HS-27A (cell line): ENCODE measurements at places on chromosomes 7 and 10.

- DNase-seq: no peak
These were observed 238.4 kb downstream of the DIP2C start for GRCh38 chr10:451021-451471.

GRCh38 chr7:156932006-156932405 lies 17.5 kb upstream of the NOM1 start:
- no peak for DNase-seq

DNA sequence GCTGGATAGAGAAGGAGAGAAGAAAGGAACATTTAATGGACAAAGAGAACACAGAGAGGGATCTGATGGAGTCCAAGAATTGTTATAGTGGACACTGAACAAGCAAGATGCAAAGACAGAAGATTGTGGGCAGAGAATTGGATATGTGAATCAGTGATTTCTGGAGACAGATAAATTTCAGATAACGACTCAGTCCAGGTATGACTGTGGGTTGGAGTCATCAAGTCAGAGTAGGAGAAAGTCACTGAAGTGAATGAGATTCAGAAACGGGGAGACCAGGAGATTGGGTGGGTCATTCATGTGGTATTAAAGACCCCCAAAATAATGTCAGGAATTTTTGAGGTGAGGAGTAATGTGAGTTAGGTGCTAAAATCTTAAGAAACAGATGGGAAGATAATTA lies 23.0 kb downstream of the ASB4 start:
- DNase-seq: no peak

GRCh38 chr7:76338298-76339084 lies 20.3 kb downstream of the YWHAG start:
- no peak for DNase-seq

GRCh38 chr7:152851326-152851725 lies 91.8 kb downstream of the ACTR3B start:
- DNase-seq: no peak

- DNase-seq: peak; percentile 57
These were observed 3.9 kb downstream of the LSMEM1 start for GRCh38 chr7:112484671-112485167.

- no peak for DNase-seq
These were observed 3.3 kb downstream of the XPNPEP1 start for GRCh38 chr10:109920016-109920415.

DNA sequence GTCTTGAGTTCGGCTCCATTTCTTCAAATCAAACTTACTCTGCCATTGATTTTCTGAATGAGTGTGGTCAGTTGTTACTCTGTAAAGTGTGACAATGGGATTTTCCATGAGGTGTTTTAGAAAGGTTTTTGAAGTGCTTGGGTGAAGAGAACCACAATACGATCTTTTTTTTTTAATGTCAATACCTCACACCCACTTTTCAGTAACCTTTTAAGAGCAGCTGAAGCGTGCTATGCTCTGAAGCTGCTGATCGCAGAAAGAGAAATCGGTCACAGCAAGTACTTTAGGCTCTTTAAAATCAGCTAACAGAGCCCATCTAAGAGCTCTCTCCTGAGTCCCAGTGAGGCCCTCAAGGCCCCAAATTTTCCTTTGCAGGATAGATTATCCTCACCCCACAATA lies 34.4 kb upstream of the YAE1 start:
- DNase-seq: no peak

DNA sequence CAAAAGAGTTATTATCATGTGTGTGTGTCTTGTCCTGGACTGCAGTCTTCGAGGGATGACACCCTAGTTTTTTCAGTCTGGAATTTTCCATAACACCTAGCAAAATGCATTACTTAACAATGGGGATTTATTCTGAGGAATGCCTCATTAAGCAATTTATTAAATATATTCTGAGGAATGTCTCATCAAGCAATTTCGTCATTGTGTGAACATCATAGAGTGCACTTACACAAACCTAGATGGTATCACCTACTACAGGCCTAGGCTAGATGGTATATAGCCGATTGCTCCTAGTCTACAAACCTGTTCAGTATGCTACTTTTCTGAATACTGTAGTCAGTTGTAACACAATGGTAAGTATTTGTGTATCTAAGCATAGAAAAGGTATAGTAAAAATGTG lies 1.1 kb upstream of the STEAP4 start:
- DNase-seq: no peak

GRCh38 chr10:129946859-129947258 lies 17.2 kb downstream of the EBF3 start:
- no peak for DNase-seq

DNA sequence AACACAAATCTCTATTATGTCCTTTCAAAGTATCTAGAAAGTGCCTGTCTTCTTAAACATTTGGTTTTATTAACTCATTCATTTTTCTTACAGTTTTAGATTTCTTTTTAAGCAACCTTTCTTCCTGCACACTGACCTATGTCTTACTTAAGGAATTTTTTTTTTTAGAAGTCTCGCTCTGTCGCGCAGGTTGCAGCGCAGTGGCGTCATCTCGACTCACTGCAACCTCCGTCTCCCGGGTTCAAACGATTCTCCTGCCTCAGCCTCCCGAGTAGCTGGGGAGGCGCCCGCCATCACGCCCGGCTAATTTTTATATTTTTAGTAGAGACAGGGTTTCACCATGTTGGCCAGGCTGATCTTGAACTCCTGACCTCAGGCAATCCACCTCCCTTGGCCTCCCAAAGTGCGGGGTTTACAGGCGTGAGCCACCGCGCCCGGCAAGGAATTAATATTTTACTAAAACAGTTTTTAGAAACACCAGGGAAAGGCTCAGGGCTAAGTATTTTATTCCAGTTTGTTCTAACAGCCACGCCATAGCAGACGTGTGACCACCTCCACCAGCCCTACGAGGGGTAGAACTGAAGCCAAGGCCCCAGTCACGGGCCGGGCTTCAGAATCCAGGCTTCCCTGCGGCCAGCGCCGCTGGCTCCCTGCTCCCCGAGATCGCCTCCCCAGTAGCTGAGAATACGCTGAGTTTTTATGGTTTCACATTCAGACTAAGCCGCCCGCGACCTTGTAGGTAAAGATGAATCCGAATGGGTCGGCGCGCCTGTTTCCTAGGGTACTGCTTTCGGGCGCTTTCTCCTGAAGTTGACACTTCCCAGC lies 941 bp upstream of the LUC7L2 start:
- DNase-seq: peak; percentile 5

DNA sequence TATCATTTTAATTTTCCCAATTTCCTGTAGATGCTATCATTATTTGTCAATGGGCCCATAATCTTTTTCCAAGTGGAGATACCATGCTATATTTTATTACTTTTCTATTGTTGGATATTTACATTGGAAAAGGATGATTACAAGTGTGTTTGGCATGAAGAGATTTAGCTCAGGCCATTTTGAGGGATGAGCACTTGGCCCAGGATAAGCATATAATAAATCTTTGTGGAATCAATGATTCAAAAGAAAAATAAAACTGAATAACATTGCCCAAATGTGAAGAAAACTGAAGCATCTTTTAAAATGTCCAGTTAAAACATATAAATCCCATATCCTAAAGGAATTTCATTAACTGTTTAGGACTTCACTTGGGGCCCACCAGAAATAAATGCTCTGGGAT lies 260.9 kb upstream of the BMPER start:
- no peak for DNase-seq

DNA sequence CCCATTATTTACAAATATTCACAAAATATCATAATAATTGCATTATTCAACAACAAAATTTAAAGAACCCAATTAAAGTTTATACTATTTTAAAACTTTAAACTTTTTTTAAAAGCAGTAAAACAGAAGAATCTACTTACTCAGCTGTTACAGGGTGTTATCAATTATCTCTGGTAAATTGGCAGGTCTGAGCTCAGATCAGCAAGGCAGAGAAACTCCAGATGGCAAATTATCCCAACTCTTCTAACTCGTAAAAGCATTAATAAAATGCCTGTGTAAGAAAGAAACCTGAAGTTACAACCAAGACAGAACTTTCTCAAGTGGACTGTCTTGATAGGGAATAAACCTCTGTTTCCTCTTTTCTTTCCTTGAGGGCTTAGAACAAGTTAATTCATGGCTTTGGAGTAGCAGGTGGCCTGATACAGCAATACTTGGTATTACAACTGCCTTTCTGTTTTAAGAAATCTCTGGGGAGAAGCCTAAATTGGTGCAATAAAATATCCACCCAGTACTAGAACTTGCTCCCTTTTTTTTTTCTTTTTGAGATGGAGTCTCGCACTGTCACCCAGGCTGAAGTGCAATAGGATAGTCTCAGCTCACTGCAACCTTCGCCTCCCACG lies 275.3 kb upstream of the MKLN1 start:
- no peak for DNase-seq

DNA sequence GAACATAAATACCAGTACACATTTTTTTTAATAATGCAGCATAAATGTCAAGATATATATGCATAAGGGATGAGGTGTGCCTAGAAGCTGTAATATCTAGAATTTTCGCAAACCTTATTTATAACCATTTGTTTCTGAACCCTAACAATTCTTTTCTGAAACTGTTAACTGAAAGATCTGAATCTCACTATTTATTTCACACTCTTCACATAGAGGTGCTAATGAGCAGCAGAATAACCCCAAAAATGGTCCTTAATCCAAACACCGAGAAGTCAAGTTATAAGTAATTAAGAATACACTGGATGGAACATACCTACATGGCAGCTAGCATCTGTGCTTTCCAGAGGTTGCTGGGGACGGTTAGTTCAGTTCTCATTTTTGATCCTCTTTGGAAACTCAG lies 742.0 kb downstream of the AUTS2 start:
- DNase-seq: no peak

DNA sequence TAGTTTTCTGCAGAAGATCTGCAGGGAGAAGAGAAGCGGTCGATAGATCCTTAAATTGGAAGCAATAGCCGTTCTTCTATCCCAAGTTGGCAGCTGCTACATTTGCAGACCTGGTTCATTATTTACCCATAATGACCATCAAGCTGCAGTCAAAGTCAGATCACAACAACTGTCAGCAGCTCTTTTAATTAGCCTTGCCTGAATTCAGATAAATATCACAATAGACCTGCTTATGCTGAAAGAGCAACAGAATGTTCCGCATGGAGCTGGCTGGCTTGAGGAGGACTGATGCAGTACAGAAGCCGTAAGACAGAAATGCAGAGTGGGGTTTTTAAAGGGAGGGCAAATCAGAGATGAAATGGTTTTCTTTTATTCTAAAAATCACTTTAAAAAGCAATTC lies 109.4 kb downstream of the HIBADH start:
- DNase-seq: no peak
